ENCODE measurements at places on chromosomes 13 and 19. TPM values are rescaled to one million over a fixed set of nuclear protein-coding genes. Genes with fewer than 3 reads are reported as not detected.

- DNase-seq = no peak
These were observed 19.2 kb upstream of the UQCR11 start for GRCh38 chr19:1624458-1624857.

DNA sequence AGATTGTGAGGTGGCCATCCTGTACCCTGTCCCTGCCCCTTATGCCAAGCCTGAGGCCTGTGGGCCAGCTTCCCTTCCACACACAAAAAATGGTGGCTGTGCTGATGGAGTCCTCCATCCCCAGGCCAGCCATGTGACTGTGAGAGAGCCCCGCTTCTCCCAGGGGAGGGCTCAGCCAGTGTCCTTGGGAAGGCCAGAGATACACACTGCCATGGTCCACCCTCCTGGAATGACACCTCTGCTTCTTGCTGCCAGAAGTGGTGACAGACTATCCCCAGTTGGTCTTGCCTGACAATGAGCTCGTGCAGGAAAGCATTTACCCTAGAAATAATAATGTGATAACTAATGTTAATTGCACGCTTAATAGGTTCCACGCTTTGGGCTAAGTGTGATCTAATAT, 38.0 kb downstream of the FAM124A start:
- DNase-seq = no peak

AMER2 gene
- total RNA-seq = not detected

LILRA2 gene
- total RNA-seq = 0.20 TPM

DNA sequence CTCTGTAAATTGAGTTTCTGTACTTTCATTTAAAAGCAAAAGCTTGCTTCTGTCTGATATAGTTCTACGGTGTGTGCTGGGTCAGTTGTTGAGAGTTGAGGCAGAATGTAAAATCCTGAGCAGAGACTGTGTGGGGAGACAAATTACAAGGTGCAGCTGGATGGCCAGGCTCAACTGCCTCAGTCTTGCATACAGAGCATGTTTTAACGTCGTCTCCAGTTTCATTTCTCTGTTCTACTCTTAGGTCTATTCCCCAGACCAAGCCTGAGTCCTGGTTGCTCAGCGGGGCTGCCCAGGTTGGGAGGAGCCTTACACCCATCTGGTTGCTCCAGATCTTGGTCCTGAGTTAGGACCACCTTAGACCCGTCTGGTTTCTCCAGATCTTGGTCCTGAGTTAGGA, 54.4 kb upstream of the MEDAG start:
- DNase-seq = no peak

GRCh38 chr19:35751839-35752745, 3.7 kb downstream of the LIN37 start:
- no peak for DNase-seq

FGF9 gene
- total RNA-seq = 2.3 TPM
